RWPE2 (cell line): ENCODE measurements at places on chromosomes 6 and 20.

DNA sequence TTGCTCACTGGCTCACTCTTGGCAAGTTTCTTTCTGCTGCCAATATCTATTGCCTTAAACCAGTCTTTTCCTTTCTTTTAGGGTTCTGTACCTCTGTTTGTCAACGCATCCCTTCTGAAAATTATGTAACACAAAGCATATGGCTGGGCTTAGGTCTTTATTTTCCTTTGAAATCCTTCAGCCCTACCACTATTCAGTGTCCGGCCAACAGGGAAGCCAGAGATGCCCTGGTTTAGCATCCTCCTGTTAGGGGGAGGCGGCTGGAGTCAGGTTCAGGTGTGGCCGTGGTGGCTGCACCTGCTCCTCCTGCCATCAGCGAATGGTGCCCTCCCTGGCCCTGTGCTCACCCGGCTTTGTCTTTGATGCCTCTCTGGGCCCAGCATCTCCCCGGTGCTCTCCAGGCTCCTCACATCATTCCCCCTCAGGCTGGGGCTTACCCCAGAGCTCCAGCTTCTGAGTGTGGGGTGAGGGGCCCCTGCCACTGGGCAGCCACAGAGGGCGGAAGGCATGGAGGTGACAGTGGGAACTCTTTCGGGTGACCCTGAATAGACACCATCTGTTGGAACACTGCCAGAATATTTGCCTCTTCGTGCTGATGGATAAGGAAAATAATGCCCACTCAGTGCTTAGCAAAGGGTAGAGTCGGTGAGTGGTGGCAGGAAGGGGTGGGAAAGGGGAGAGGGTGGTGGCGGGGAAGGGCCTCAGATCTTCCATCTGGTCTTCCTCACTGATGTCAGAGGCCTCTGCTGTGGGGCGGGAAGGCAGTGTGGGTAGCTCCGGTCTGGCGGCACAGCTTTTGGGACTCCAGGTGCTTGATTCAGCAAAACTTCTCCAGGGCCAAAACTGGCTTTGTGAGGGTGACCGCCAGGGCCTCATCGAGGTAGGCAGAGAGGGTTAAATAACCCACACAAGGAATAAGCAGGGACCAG, 97.2 kb downstream of the DACT2 start:
- no peak for DNase-seq

- DNase-seq, result no peak
These were observed 45.5 kb downstream of the HMGN3 start for GRCh38 chr6:79188885-79189480.

GRCh38 chr6:126873791-126874190, 244.7 kb upstream of the RSPO3 start:
- no peak for DNase-seq

GRCh38 chr6:37838219-37838921, 18.8 kb downstream of the ZFAND3 start:
- no peak for DNase-seq

GRCh38 chr6:26270486-26270861, 94.5 kb upstream of the BTN3A2 start:
- no peak for DNase-seq

DNA sequence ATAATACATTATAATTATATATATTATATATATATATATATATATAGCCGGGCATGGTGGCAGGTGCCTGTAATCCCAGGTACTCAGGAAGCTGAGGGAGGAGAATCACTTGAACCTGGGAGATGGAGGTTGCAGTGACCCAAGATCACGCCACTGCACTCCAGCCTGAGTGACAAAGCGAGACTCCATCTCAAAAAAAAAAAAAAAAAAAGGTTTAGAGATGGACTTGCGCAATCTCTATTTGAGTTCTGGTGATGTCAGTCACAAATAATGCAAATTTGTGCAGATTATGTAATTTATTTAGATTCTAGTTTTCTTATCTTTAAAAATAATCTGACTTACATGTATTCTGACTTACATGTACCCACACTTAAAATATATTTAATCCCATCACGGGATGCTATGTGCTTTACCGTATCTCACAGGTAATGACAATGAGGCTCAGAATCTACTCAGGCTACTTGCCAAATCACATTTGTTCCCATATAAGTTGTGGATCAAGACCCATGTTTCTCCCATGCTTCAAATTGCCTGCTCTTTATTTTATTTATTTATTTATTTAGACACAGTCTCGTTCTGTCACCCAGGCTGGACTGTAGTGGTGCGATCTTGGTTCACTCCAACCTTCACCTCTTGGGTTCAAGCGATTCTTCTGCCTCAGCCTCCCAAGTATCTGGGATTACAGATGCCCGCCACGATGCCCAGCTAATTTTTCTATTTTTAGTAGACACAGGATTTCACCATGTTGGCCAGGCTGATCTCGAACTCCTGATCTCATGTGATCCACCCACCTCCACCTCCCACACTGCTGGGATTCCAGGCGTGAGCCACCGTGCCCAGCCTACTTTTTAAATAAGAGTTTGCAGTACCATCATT, 7.6 kb upstream of the UST start:
- DNase-seq, result no peak
